ENCODE measurements at places on chromosomes 1 and 21. TPM values are rescaled to one million over a fixed set of nuclear protein-coding genes. Genes with fewer than 3 reads are reported as not detected.

PIK3C2B gene
- 6.5 TPM for total RNA-seq

FCRL2 gene
- total RNA-seq = not detected

UBL4B gene
- not detected for total RNA-seq

LCE2C gene
- not detected for total RNA-seq

GUCA2A gene
- total RNA-seq = not detected

ZC3H12A gene
- total RNA-seq = 44.4 TPM

MCOLN3 gene
- total RNA-seq = 2.9 TPM

IVL gene
- not detected for total RNA-seq
